ENCODE measurements at places on chromosomes 2 and 18. TPM values are rescaled to one million over a fixed set of nuclear protein-coding genes. Genes with fewer than 3 reads are reported as not detected.

- DNase-seq: no peak
These were observed 58.3 kb upstream of the ID2 start for GRCh38 chr2:8623576-8623957.

- no peak for DNase-seq
These were observed 261.4 kb downstream of the MEIS1 start for GRCh38 chr2:66696374-66696773.

The ANKRD30BL gene
- total RNA-seq: not detected

GRCh38 chr2:62287899-62288880 lies 92.3 kb downstream of the B3GNT2 start:
- DNase-seq: peak; percentile 21

GRCh38 chr2:167862782-167863181 lies 384.6 kb downstream of the STK39 start:
- no peak for DNase-seq

The PRKCE gene
- total RNA-seq: 5.8 TPM

GRCh38 chr2:19114754-19115231 lies 243.6 kb downstream of the OSR1 start:
- no peak for DNase-seq

The CCDC148 gene
- 0.71 TPM for total RNA-seq

The LINC00305 gene
- not detected for total RNA-seq

DNA sequence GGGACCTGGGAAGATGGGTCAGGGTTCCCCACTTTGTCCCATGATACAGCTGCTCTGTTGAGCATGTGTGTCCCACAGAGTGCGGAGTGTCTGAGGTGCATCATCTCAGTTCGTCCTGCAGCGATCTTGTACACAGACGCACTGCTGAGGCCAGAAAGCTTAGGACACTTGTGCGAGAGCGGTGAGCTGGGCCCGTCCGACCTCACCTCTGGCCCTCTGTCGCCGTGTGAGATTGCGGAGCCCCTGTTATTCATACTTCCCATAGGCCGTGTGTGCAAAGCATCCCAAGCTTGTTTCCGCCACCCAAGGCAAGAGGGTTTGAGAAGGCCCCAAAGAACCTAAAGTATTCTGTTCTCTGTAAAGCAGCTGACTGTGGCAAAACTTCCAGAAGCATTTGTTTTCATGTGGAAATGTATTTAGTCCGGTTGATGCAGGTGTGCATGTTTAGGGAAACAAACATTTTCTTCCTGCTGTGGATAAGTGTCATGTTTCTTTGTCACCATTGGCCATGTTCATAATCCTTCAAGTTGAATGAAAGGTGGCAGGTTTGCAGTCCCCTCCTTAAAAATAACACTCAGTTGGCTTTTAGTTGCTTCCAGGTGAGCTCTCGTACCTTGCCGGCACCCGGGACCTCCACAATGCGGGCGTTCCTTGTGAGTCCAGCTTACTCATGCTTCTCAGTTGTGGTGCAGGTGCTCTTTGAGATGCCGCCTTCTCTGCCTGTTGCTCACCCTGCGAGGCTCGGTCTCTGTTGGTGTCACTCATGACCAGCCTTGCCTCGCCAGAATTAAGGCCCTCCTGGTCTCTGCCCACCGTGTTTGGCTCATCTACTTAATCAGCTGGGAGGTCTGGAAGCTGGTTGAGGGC lies 5.3 kb downstream of the AGAP1 start:
- DNase-seq: no peak

The HMSD gene
- not detected for total RNA-seq

Data from thoracic aorta (tissue), 2 donors.